ENCODE measurements at places on chromosomes 4 and X.

DNA sequence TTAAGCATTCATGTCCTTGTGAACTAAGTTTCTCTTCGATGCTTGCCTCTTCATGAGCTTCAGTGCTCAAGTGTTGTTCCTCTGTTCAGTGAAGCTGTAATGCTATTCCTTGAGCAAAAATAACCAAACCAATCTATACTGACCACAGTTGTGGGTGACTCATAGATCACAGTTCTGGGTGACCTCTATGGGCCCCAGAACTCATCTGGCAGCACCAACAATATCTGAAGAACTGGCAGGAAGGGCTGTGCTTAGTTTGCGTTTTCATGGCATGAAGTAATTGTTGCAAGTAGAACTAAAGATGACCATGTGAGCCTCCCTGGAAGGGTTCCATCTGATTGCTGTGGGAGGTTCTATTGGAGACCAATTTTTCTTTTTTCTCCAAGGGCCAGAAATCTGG lies 106.2 kb downstream of the CCNG2 start:
- H3K4me3 ChIP-seq = no peak overlapping the region
- no peaks in the 10 kb centered on the region for H3K36me3 ChIP-seq
- no peaks in the 10 kb centered on the region for H3K27me3 ChIP-seq
- H3K27ac ChIP-seq = no peak overlapping the region
- DNase-seq = no peak
- no peaks in the 10 kb centered on the region for H3K4me1 ChIP-seq

DNA sequence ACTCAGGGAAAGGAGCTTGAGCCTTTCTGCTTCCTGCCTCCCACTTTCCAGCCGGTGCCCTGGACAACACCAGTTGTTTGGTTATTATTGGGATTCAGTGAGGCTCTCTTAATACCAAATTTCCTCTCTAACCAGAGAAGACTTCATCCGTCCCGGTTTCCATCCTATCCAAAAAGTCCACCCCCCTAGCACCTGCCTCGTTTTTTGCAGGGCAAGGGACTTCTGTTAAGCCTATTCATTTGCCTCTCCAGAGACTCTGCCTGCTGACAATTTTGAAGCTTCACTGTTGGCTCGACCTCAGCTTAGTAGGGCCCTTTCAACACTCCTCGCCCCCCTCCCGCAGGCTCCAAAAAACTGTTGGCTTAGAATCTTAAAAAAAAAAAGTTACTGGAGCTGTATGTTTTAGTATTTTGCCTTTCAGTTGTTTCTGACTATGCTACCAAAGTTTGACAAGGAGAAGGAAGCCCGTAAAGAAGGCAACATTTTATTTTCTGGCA lies 779 bp upstream of the PRSS12 start:
- peak overlapping the region; percentile 79 for H3K27ac ChIP-seq
- no peaks in the 10 kb centered on the region for H3K36me3 ChIP-seq
- DNase-seq = no peak
- H3K27me3 ChIP-seq = no peaks in the 10 kb centered on the region
- peaks cover 22% of the 10 kb centered on the region for H3K4me1 ChIP-seq

DNA sequence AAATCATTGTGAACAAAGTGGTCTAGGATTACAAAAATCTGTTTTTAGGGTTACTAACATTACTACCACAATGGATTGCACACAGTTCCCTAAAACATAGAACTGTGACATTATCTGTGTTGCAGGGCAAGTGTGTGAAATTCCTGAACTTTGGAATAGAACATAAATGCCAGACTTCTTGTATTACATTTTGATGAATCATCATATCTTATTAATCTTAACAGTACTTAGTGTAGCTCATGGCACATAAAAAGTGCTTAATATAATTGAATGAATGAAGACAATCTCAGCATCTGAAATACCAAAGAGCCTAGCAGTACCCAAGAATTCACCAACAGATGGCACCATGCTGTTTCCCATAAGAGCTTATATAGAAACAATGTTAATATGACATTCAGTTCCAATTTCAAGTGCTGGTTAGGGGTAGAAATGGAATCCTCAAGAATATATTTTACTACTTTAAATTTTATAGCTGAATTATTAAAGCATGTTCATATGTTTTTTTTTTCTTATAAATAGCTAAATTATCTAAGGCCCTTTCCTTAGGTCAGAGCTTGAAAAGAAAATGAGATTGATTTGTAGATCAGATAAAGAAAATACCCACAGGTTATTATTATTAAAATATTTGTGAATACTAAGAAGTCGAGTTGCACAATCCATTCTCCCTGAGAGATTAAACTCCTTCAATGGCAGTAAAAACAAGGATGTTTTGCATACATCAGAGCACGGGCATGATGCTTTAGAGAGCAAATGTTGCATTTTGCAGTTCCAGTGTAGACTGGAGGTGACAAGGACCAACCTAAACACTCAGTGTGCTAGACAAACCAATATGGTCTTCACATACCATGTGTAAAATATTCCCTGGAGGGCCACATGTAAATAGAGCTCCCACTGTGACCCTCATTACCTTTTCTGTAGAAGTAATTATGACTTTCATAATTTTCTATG lies 25.7 kb upstream of the SHISA3 start:
- H3K36me3 ChIP-seq = no peaks in the 10 kb centered on the region
- H3K27ac ChIP-seq = no peak overlapping the region
- DNase-seq = no peak
- no peak overlapping the region for H3K4me3 ChIP-seq

- no peak overlapping the region for H3K27ac ChIP-seq
- no peaks in the 10 kb centered on the region for H3K36me3 ChIP-seq
- no peaks in the 10 kb centered on the region for H3K27me3 ChIP-seq
- no peak overlapping the region for H3K4me3 ChIP-seq
- DNase-seq = no peak
These were observed 25.1 kb downstream of the RAB9B start for GRCh38 chrX:103806862-103807474.

- no peak overlapping the region for H3K4me3 ChIP-seq
- no peaks in the 10 kb centered on the region for H3K4me1 ChIP-seq
- H3K36me3 ChIP-seq = no peaks in the 10 kb centered on the region
- no peak for DNase-seq
- H3K27me3 ChIP-seq = no peaks in the 10 kb centered on the region
- H3K27ac ChIP-seq = no peak overlapping the region
These were observed 875.3 kb downstream of the PCDH7 start for GRCh38 chr4:31595496-31595895.

DNA sequence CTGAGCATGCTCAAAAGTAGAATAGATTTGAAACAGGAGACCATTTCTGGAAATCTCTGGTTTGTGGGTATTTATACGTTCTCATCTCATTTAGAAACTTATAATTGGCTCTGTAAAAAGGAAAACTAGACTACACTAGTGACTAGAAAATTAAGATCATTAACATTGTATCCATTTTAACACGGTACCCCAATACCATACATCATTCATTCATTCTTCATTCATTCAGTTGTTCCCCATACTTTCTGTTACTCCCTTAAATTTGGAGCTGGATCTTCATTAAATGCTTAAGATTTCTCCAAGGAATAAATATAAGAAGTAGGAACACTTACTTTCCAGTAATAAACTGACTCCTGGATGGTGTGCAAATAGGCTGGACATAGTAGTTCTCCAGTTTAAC lies 1.3 kb downstream of the ARSJ start:
- peak overlapping the region; percentile 90 for H3K27ac ChIP-seq
- DNase-seq = no peak
- H3K27me3 ChIP-seq = no peaks in the 10 kb centered on the region
- H3K4me1 ChIP-seq = peaks cover 31% of the 10 kb centered on the region
- H3K36me3 ChIP-seq = no peaks in the 10 kb centered on the region
- peak overlapping the region; percentile 72 for H3K4me3 ChIP-seq

DNA sequence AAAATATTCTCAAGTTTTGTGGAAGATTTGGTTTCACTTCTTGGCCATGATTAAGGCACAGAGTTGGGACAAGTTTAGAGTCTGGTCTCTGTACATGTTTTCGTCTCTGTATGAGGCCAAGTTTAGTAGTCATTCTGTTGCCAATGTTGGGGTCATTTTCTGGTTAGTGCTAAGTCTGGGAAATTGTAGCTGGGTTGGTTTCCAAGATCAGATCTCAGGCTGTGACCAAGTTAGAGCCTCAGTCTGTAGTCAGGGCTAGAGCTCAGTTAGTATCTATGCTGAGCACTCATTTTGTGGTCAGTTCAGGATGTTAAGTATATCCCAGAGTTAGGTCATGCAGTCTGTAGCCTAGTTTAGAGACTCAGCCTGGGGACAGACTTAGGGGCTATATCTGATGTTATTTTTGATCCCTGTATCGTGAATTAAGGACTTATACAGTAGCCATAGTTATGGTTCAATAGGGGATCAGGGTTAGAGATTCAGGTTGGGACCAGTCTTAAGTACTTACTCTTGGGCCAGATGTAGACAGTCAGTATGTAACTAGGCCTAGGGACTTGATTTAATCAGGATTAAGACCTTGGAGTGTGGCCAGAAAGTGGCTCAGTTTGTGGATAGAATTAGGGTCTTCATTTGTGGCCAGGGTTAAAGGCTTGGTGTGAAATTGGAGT lies 6.6 kb upstream of the ENOX2 start:
- H3K36me3 ChIP-seq = no peaks in the 10 kb centered on the region
- H3K4me1 ChIP-seq = no peaks in the 10 kb centered on the region
- no peaks in the 10 kb centered on the region for H3K27me3 ChIP-seq
- no peak for DNase-seq

- H3K4me3 ChIP-seq = no peak overlapping the region
- no peak overlapping the region for H3K27ac ChIP-seq
- no peak for DNase-seq
- no peaks in the 10 kb centered on the region for H3K27me3 ChIP-seq
- no peaks in the 10 kb centered on the region for H3K4me1 ChIP-seq
These were observed 1163.5 kb upstream of the PABPC4L start for GRCh38 chr4:135365065-135365464.

- no peaks in the 10 kb centered on the region for H3K36me3 ChIP-seq
- no peak for DNase-seq
- H3K27me3 ChIP-seq = no peaks in the 10 kb centered on the region
- peaks cover 4% of the 10 kb centered on the region for H3K4me1 ChIP-seq
- H3K27ac ChIP-seq = no peak overlapping the region
These were observed 55.4 kb downstream of the HADH start for GRCh38 chr4:108044951-108045686.

DNA sequence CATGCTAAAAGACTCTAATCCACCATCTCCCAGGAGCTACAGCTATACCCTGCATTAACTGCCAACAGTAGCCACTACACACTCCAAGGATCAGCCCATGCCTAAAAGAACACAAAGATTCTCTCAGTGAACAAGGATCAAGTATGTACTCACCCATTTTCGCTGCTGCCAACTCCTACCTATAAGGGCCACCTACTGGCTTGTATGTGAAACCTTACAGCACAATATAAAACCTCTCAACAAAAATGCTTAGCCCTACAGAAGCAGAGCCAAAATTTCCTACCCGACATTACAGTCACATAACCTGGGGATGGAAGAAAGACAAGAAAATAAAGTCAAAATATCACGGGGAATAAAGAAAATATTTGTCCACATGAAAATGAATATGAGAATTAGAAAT lies 562.8 kb upstream of the POU3F4 start:
- H3K4me1 ChIP-seq = no peaks in the 10 kb centered on the region
- H3K27ac ChIP-seq = no peak overlapping the region
- H3K4me3 ChIP-seq = no peak overlapping the region
- H3K27me3 ChIP-seq = no peaks in the 10 kb centered on the region
- H3K36me3 ChIP-seq = no peaks in the 10 kb centered on the region

DNA sequence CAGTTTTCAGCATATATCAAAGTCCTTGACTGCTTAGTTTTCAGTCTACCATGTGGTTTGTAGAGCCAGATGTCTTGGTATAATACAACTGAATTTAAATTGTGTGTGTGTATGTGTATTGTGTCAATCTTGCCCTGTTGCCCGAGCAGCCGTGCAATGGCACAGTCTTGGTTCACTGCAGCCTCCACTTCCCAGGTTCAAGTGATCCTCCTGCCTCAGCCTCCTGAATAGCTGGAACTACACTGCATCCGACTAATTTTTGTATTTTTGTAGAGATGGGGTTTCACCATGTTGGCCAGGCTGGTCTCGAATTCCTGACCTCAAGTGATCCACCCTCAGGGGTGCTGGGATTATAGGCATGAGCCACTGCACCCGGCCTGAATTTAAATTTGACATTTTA lies 6.0 kb upstream of the KLHL5 start:
- no peak overlapping the region for H3K27ac ChIP-seq
- H3K4me1 ChIP-seq = no peaks in the 10 kb centered on the region
- no peak for DNase-seq

- no peaks in the 10 kb centered on the region for H3K4me1 ChIP-seq
- no peak overlapping the region for H3K27ac ChIP-seq
- no peak overlapping the region for H3K4me3 ChIP-seq
- H3K36me3 ChIP-seq = no peaks in the 10 kb centered on the region
These were observed 105.8 kb upstream of the WDR44 start for GRCh38 chrX:118239913-118240698.

GRCh38 chr4:52015366-52015765 lies 4.8 kb downstream of the LRRC66 start:
- H3K4me3 ChIP-seq = no peak overlapping the region
- H3K27ac ChIP-seq = no peak overlapping the region
- H3K4me1 ChIP-seq = no peaks in the 10 kb centered on the region
- DNase-seq = no peak

DNA sequence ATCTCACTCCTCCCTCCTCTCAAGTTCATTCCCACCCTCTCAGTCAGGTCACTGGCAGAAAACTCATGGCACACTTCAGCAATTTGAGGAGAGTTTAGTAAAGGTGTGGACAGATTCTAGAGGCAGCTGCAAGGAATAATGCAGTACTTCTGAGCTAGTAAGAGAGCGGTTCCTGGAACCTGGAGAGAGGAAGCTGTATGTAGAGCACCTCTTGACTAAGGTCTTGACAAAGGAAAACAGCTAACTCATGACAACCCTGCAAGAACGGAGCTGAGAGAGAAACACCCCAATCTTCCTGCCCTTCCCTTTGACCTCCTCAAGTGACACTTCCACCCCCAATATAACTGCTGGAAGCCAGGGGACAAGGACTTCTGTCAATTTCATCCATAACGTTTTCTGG lies 9.6 kb upstream of the KLHL8 start:
- no peaks in the 10 kb centered on the region for H3K4me1 ChIP-seq
- no peak for DNase-seq
- no peak overlapping the region for H3K4me3 ChIP-seq
- no peaks in the 10 kb centered on the region for H3K36me3 ChIP-seq

DNA sequence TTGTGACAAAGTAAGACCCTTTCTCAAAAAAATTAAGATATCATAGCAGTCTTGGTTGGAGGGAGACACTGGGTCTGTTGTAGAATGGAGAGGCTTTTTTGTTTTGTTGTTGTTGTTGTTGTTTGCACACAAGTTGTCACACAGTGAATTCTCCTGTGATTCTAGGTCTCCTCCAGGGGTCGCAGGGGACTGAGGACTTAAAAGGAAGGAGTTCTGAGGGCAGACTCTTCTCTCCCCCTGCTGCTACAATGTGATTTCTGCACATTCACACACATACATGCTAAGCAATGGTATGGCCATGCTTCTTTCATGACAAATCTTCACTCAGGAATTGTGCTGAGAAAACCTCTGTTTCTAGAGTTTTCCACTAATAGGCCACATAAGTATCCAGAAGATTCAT lies 71.1 kb downstream of the ZNF732 start:
- H3K4me3 ChIP-seq = no peak overlapping the region
- no peak for DNase-seq
- no peaks in the 10 kb centered on the region for H3K4me1 ChIP-seq
- H3K27ac ChIP-seq = no peak overlapping the region
- no peaks in the 10 kb centered on the region for H3K36me3 ChIP-seq

Data from vagina (tissue), 2 donors.